ENCODE measurements at places on chromosomes 5 and 9. TPM values are rescaled to one million over a fixed set of nuclear protein-coding genes. Genes with fewer than 3 reads are reported as not detected.

- DNase-seq = no peak
These were observed 3.2 kb upstream of the MAMDC2 start for GRCh38 chr9:70040376-70040903.

DNA sequence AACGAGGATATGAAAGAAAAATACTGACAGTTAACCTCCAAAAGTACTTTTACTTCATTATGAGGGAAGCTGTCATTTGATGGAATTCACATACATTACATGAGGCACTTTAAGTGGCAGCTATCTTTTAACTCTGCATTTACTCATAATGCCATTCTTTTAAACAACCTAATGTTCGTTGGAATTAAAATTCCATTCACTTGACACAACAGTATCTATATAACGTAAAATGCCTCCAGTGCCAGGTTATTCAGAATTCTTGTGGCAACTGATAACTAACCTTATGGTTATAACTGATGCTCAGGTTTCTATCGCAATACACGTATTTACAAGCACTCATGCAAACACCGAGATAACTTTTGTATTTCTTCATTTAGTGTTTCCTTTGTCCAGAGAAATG lies 376.9 kb upstream of the GRAMD2B start:
- DNase-seq = no peak

The PFN3 gene
- not detected for total RNA-seq

DNA sequence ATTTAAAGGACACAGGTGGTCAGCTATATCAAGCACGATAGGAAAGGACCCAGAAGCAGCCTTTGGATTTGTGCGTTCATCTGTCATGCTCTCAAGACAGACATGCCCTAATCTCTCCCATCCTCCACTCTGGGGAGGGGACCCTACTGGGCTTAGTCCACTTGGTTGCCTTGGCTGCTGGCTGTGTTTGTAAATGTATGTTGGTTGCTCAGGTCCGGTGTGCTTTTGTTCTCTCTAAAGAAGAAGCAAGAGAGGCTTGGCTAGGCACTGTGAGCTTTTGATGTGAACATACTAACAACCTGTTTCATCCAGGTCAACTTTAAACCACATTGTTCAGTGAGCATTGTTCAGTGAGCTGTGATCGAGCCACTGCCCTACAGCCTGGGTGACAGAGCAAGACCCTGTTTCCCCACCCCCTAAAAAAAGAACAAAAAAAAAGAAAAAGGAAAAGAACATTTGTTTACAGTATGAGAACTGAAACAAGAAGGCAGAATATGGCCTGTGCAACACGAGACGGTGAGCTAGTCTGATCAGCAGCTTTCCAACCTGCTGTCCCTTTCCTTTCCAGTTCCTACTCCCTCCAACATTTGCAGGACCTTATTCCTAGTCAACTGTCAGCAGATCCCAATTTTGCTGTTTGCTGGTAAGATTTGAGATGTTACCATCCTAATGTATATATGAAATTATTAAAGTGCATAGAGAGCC lies 228.3 kb downstream of the ARHGAP26 start:
- DNase-seq = no peak

The C1QTNF2 gene
- 2.1 TPM for total RNA-seq
